H7 (cell line): ENCODE measurements at places on chromosomes 3 and 15.

- no peak for DNase-seq
Measured at GRCh38 chr3:94643400-94643799, 580.5 kb downstream of the NSUN3 start.

GRCh38 chr15:70775160-70775559 lies 11.8 kb upstream of the UACA start:
- no peak for DNase-seq

- DNase-seq: peak; percentile 89
Measured at GRCh38 chr3:129596194-129597086, 10.0 kb downstream of the PLXND1 start.

- no peak for DNase-seq
Measured at GRCh38 chr3:150607267-150608065, 4.3 kb downstream of the SELENOT start.

GRCh38 chr3:194730365-194730764 lies 44.7 kb downstream of the FAM43A start:
- DNase-seq: peak; percentile 39

DNA sequence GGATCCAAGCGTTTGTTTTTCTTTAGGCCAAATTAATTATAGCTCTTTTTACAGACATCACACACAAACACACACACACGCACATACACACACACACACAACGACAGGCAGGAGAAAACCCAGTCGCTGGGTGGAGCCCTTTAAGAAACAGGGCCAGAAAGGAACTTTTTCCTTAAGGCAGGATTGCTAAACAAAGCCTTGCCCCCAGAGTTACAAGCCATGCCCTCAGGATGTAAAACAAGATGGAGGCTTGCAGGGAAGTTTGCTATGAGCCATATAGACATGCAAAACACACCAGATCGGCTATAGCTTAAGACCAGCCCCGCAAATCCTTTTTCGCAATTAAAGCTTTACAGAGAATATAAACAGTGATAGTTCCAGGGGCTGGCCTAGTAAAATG lies 16.3 kb upstream of the IQCF2 start:
- peak; percentile 19 for DNase-seq

GRCh38 chr3:124592658-124593441 lies 137.4 kb upstream of the UMPS start:
- DNase-seq: no peak

DNA sequence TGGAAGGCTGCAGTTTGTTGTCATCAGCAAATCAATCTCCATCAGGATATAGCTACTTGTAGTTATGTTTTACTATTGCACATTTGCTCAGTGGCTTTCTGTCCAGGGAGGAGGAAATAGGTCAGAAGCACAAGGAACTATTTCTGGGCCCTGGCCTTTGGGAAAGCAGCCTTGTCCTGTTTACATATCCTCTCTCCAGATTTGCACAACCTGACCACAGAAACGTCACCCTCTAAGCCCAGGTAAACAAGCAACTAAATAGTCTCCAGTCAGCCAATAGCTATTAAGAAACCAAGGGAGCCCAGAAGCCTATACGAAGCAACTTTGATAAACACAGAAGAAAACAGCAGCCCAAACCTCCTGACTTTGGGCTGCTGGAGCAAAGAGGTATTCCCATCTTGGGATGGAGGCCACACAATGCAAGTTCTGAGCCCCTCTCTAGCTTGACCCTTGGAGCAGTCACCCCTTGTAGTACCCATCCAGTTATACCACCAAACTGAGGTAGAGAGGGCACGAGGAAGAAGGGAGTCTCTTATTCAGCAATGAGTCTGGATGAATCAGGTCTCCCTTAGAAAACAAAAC lies 2.3 kb upstream of the FEM1B start:
- no peak for DNase-seq

DNA sequence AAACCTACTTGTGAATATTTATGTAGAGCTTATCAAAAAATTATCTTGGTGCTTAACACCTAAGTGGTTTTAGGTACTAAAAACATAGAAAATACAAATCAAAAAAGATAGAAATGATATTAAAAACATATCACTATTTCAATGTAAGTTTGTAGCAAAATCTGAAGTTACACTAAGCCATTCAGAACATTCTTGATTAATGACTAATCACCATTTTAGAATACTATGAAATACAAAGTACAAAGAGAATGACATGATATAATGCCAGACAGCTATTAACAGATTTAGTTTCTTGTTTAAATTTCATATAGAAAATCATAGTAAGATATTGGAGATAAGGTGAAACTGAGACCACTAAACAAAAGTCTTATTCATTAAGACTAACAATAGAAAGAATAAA lies 169.7 kb upstream of the AGTR1 start:
- DNase-seq: no peak

DNA sequence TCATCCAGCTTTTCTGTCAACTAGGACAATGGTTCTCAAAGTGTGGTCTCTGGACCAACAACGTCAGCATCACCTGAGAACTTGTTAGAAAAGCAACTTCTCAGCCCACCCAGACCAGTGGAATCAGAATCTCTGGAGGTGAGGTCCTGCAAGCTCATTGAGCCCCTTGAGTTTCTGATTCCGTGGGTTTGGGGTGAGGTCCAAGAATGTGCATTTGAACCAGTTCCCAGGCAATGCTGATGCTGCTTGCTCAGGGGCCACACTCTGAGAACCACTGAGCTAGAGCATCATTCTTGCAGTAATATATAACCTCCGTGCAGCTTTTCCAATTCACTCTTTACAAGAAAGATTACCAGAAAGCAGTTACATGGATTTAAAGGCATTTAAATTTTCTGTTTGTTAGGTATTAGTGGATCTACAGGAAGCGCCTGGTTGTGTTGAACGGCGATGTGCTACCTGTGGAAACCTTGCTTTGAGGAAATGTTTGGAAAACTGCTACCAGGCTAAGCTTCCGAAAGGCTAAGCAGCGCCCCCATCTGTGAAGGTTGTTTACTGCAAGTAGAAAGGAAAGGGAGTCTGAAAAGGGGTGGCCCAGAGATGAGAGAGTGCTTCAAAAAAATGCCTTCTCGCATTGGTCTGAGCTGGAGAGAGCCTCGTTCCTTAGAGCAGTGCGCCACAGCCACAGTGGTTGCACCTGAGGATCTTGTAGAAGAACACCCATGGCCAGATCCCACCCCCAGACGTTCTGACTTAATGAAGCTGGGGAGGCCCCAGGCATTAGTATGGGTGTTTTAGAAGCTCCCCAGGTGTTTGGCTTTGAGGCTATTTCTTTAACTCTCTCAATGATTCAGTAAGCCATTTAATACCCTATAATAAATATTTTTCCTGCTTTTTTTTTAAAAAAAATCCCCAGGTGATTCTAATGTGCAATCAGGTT lies 50.0 kb downstream of the RLBP1 start:
- peak; percentile 74 for DNase-seq
